ENCODE measurements at places on chromosomes 12 and 14.
A peak's percentile ranks its signal among the peaks of the same experiment; 100 is the strongest.

- no peak for DNase-seq
Measured at GRCh38 chr14:58884442-58884841, 246.7 kb downstream of the DACT1 start.

DNA sequence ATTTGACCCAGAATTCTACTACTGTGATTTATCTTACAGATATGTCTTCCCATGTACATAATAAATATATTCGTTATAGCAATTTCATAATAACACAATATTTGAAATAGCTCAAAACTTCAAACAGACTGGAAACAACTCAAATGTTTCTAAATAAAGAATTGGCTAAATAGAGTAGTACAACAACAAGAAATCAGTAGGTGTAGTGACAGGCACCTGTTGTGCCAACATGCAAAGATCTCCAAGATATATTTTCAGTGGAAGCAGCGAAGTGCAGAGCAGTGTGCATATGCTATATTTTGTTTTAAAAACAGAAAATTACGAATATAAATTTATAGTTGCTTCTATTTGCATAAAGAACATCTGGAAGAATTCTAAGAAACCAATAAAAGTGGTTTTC, 60.9 kb downstream of the GRIP1 start:
- DNase-seq: no peak

DNA sequence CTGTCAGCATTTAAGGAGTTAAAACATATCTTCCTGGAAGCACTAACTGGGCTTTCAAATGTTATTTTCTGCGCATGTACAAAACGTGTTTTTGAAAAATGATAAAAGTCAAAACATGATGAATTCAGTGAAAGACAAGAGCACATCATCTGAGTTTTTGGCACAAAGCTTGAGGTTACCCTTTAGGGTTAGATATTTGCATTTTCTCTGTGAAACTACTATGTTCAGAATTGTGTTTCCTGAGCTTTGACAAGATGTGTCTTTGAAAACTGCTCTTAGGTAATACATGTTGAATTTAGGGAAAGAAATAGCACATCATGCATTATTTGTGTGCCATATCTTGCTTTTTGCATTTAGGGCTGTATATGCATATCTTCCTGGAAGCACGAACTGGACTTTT, 79.0 kb downstream of the ASCL4 start:
- no peak for DNase-seq

- no peak for DNase-seq
Measured at GRCh38 chr14:72485695-72486094, 408.2 kb downstream of the DPF3 start.

- peak; percentile 80 for DNase-seq
Measured at GRCh38 chr12:81257947-81258551, 180.2 kb downstream of the ACSS3 start.

- no peak for DNase-seq
Measured at GRCh38 chr14:64945431-64946178, 3.1 kb upstream of the GPX2 start.

DNA sequence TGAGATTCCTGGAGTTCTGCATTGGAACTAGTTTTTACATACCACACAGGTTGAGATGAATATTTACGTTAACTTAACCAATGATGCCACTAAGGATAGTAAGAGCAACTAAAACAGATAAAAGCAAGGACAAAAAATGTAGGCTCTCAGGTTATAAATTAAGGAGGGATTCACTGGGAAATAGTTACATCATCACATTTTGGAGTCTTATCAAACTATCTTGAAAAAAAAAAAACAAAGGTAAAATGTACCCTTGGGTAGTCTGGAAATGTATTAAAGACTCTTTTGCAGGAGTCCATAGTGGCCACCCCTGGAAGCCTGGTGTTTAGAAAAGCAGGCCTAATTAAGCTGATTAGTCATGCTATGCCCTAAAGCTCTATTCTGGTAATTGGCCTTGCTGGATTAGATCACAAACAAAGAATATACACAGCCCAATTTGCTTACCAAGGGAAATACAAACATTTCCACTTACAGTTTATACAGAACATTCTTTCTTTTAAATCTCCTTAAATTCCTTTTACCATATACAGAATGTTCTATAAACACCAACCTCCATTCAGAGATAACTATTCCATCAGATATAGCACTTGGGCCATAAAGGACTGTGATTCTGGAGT, 39.3 kb downstream of the SLC25A47 start:
- no peak for DNase-seq

GRCh38 chr12:5280086-5280485, 151.8 kb upstream of the NTF3 start:
- DNase-seq: no peak

DNA sequence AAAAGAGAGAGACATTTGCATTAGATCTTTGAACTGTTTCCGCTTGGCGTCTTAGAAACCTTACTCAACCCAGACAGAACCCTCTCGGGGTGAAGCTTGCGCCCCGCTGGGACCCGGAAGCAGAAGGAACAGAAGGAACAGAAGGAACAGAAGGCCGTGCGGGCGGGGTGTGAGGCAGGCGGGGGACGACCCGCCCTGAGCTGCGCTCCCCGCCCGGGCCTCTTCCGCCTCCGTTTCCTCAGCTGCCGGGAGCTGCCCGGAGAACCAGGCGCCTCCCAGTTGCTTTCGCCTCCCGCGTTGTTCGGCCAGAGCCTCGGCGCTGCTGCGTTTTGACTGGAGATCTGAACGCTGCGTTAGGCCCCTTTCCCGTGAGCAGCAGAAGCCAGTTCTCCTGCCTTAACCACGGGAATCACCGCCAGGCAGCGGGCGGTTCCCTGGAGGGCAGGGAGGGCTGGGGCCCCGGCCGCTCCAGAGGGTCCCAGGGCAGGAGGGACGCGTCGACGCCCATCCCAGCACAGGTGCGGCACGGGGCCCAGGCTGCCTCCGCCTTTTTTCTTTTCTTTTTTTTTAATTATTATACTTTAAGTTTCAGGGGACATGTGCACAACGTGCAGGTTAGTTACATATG, 19.3 kb upstream of the MMP17 start:
- DNase-seq: peak; percentile 42

DNA sequence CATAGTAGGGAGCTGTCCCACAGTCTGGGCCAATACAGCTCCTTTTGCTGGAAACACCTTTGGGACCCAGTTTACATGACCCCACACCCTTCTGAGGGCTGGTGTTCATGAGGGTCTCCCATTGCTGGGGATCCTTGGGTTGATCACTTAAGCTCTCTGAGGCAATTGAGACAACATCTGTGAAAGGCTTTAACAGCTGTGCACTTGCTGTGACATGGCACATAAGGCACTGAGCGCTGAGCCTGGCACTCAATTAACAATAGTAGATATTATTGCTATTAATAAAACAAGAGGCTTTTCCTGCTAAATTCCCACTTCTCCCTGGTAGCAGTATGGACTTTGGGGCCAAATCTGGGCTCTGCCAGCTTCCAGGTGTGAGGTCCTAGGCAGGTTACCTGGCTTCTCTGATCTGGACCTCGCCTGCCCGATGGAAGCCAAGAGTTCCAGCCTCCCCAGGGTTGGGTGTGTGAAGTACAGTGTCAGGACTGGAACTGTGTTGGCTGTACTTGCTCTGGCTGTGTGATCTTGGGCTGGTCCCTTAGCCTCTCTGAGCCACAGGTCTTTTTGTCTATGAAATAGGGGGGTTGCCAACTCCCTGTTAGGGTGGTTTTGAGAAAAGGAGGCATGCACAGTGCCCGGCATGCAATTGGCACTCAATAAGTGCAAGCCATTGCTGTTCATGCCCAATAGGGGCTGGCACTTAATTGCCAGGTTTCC, 3.1 kb downstream of the SH2B3 start:
- no peak for DNase-seq

- DNase-seq: no peak
Measured at GRCh38 chr14:104745431-104745830, 7.5 kb upstream of the SIVA1 start.

GRCh38 chr12:93174473-93174872, 203.3 kb upstream of the NUDT4 start:
- DNase-seq: no peak

DNA sequence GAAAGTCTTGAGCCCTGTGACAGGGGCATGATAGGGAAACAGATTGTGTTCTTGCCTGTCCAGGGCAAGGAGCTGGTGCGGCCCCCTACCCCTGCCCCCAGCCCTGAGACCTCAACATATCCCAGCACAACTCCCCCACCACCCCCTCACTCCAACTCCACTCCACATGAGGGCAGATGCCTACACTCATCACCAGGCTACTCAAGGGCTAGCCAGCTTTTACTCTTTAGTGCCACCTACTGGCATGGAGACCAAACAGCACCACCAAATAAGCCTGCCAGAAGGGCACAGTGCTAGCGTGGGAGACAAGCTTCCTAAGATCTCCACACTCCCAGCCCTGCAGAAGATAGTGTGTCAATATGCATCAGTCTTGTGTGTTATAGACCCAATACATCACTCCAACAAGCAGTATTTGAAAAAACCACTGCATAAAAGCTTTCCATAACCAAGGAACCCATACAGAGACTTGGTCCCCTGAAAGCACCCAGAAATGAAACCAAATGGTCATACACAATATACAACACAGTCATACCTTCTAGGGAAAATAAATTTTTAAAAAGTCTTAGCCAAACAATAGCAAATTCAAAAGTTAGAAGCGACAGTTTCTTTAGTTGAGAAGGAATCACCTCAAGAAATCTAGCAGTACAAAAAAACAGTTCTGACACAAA, 154.4 kb downstream of the KCNK10 start:
- peak; percentile 8 for DNase-seq

DNA sequence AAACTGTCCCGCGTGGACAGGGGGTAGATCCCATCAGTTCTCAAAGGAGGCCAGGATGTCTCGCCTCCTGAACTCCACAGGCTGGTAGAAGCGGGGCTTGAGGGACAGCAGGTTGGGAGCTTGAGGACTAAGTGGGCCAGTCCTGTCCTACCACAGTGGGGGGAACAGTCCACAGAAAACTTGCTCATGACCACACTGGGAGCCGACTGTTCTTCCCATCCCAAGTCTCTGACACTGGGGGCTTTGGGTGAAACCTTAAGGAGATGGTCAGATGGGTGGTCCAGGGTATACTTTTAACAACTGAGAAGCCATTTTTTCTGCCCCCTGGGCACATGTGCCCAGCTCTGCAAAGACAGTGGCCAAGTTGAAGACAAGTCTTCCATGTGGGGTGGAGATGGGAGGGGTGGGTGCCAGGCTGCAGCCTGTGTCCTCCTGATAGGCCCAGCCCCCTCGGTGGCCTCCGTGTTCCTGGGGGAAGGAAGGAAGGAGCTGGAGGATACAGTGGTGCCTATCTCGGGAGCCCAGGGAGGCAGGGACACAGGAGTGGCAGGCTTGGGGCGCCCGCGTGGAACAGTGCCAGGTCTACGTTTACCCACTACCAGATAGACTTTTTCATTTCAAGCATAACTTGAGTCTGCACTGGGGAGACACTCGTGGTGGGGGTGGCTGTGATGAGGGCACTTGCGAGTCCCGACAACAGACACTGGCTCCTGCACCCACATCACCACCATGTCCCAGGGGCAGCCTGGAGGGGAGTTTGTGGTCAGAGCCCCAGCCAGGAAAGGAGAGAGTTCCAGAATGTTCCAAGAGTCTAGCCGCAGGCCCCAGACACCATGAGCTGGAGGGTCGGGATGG, 14.7 kb downstream of the RHOF start:
- no peak for DNase-seq

- no peak for DNase-seq
Measured at GRCh38 chr12:121976950-121977349, 44.7 kb upstream of the BCL7A start.

DNA sequence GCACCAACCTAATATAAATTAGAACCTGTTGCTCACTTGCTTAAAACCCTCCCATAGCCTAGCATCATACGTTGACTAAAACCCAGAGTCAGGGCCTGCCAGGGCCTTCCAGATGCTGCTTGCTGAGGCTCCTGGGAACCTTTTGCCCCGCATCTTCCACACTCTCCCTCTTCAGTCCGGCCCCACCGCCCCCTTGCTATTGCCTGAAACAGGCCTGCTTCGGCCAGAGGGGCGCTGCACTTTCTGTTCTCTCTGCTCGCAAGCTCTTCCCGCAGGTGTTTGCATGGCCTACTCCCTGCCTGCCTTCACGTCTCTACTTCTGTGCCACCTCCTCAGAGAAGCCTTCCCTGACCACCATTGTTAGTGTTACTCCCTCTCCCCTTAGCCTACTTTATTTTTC, 13.7 kb upstream of the TCTN2 start:
- no peak for DNase-seq

- DNase-seq: peak; percentile 64
Measured at GRCh38 chr12:54162741-54163140, 26.0 kb downstream of the SMUG1 start.

GRCh38 chr14:91875525-91876286, 8.4 kb upstream of the TC2N start:
- no peak for DNase-seq

GRCh38 chr12:70366581-70367257, 629 bp downstream of the KCNMB4 start:
- peak; percentile 76 for DNase-seq

- DNase-seq: peak; percentile 40
Measured at GRCh38 chr14:71319666-71320065, 412.4 kb downstream of the PCNX1 start.

DNA sequence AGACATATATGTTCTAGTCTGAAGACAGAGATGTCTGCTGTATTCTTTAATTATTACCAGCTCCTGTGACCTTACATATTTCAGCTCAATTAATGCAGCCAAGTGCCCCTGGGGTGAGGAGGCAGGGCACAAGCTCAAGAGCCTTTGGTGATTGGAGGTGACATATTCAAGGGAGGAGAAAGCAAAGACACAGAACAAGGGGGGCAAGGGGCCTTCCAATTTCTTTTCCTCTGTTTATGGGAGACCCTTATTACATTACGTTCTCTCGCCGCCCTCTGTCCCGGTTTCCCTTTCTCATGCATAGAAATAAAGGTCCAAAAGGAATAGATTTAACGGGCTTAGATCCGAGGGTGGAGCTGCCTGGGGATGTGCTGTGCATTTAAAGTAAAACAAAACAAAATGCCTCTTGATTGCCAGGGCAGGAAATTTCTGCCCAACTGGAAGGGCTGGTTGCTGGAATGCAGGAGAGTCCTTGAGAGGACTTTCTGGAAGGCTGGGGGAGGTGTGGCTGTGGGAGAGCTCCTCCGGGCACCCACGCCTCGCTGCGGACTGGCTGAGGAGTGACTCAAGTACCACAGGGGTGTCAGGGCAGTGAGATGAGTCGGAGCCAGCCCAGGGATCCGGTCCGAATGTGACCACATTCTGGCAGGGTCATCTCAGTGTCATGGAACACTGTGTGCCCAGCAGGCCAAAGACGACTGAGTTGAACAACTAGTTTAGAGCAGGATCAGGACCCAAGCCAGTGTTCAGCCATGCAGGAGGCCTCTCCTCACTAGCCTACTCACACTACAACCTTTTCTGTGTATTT, 32.1 kb upstream of the GSG1 start:
- DNase-seq: no peak

GRCh38 chr12:51922146-51922545, 14.8 kb downstream of the ACVRL1 start:
- no peak for DNase-seq

DNA sequence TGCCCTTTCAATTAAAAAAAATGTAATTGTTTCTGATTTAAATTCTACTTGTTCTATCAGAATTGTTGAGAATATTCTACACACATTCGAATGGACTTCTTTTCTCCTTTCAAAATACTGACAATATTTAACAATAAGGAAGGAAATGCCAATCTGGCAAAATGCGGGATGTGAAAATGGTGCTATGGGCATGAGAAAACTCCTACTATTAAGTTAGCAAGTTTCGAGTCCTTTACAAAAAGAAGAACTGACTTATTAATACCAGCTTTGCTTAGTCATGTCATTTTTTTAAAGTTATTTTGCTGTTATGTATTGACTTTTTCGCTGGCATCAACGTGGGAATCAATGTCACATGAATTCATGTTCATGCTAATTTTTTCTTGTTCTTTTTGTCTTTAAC, 31.7 kb upstream of the ARL1 start:
- no peak for DNase-seq

- DNase-seq: no peak
Measured at GRCh38 chr12:92094751-92095161, 50.9 kb downstream of the BTG1 start.
